CD4-positive, alpha-beta T cell treated with Interleukin-2 at 100 ng/mL for 4 hours (primary cell): ENCODE measurements at places on chromosomes 16 and 17.

DNA sequence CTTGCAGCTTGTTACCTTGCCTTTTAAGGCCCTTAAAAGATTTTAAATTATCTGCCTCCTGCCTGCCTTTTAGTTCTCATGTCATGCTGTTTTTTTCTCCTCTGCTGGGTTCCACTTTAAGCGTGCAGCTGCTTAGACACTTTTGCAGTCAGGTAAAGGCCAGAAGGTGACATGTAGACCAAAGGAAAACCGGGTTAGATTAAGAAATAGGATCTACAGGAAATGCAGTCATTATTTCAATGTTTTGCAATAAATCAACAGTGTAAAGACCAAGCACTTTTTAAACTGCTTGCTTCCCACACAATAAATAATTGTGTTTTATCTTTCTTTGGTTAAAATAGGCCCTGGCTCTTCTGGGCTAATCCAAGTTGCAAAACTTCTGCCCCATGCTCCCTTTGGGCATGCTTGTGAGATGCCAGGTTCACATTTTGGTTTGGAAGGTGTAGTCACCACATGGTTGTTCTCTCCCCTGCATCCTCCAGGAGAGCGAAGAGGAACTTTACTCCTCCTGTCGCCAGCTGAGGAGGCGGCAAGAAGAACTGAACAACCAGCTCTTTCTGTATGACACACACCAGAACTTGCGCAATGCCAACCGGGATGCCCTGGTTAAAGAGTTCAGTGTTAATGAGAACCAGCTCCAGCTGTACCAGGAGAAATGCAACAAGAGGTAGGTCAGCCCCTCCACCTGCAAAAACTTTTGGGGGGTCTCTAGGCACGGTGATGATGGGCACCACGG lies 54.9 kb downstream of the SDR42E1 start:
- DNase-seq: no peak

GRCh38 chr17:64635647-64636305 lies 26.3 kb downstream of the SMURF2 start:
- DNase-seq: no peak

- DNase-seq: no peak
Measured at GRCh38 chr17:6066183-6066948, 3.8 kb upstream of the WSCD1 start.

DNA sequence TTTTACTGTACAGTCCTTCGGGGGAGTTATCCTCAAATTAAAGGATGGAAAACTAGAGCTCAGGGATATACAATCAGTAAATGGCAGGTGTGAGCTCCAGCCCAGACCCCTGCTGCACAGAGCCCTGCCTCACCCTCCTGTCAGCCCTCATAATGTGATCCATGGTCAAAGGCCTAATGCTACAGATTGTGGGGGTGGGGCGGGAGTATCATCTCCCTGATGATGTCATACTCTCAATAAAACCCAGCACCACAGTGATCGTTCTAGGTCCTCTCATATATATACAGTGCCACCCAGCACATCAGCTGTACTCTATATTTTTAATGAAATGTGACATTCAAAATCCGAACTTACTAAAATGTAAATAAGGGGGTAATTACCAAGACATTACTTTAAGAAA lies 61.5 kb downstream of the SLC39A11 start:
- no peak for DNase-seq

DNA sequence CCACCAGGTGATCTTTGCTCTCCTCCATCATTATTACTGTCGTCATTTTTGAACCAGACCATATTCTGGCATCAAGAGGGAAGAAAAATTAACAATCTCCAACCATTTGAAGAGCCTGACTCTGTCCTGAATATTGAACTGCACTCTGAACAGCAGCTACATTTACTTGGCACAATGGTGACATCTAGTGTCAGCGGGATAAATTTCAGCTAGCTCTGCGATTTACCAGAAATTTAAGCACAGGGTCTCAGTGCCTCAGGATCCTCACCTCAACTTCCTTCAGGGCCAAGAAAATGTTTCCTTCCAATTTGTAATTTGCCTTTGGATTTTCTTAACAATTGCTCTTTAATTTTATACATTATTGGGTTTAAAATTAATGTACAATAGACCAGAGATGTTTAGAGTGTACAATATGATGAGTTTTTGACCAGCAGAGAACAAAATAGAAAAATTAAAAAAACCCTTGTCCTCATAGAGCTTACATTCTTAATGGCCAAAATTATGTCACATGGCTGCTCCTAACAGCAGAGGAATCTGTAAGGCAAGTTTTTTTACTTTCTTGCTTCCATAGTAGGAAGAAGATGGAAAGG lies 10.7 kb upstream of the ZNF19 start:
- peak; percentile 64 for DNase-seq
